ENCODE measurements at places on chromosomes 7 and 10.
A peak's percentile ranks its signal among the peaks of the same experiment; 100 is the strongest.

DNA sequence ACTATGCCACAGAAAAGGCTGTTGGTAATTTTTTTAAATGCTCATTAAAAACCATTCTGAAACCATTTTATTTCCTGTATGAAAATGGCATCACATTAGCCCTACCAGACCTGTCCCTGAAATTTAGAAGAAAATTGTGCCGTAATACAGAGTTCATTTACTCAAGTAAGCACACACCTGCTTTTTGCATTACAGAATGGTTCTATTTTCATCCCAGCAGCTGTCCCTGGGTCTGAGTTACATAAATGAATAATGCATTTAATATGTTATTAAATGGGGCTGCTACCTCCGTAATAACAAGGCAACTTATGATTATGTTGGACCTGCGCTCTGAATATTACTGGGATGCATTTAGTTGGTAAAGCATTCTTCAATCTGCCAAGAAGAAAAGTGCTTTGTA is 508.9 kb downstream of the SORCS1 start:
- no peak for DNase-seq

DNA sequence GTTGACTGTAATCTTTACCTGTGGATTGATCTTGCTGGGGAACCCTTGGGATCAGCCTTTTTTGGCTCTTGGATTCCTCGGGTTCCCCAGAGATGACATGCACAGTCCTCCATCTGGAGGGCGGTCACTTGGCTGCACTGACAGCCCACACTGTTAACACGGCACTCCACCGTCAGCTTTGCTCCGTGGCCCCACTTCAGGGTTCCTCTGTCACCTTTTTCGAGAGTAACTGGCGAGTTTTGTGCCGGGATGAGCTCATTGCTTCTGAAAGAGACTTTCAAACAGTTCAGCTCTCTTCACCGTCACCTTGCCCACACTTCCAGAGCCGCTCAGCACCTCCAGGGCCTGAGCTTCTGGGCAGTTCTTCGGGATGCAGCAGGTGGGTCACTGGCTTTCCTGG is 42.4 kb downstream of the PROSER2 start:
- DNase-seq = no peak

DNA sequence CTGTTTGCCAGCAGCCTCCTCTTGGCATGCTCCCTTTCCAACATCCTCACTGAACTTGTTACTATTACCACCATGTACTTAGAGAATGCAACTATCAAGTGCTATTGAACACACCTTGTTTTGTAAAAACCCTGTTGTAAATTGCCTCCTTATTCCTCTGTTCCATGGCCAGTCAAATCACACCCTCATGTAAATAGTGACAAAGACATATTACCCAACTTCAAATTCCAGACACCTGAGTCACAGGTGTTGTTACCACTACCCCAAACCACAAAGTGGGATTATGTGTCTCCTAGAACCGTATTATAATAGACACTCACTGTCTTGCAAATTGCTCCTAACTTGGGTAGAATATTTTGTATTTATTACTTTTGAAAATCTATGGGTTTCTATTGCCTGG is 263.2 kb upstream of the C7orf33 start:
- DNase-seq = peak; percentile 83

- peak; percentile 72 for DNase-seq
Measured at GRCh38 chr7:51067757-51068156, 248.9 kb downstream of the COBL start.

GRCh38 chr10:18333621-18334020 is 193.4 kb downstream of the CACNB2 start:
- DNase-seq = no peak

DNA sequence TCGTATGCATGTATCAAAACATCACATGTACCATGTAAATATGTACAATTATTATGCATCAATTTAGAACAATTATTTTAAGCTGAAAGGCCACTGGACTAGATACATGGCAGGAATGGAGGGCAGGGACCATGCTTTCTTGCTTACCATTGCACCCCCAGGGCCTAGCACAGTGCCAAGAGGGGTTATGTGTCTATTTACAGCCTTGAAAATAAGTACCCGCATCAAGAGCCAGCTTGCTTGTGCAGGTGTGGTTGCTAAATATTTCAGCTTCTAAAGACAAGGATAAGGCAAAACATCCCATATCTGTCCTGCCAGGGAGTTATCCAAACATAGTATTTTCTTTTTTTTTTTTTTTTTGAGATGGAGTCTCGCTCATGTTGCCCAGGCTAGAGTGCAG is 14.7 kb upstream of the OAT start:
- DNase-seq = no peak

DNA sequence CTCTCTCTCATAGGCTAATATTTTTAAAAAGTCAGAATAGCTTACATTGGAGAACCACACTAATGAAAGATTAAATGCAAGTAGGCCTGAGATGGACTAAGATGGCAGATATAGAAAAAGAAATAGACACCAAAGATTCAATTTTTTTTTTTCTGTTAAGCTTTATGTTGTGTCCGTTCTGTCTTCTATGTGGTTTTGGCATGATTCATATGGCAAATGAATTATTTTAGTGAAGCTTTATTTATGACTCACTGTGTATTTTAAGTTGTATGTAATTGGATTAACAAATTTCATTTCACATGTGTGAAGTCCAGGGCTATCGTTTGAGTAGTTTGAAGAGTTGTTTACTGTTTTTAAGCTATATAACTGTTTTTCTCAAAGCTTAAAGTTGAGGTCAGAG is 214.8 kb downstream of the CAMK1D start:
- DNase-seq = no peak

- no peak for DNase-seq
Measured at GRCh38 chr10:65751896-65752295, 1173.9 kb upstream of the LRRTM3 start.

GRCh38 chr10:123568751-123569150 is 97.4 kb upstream of the GPR26 start:
- no peak for DNase-seq

DNA sequence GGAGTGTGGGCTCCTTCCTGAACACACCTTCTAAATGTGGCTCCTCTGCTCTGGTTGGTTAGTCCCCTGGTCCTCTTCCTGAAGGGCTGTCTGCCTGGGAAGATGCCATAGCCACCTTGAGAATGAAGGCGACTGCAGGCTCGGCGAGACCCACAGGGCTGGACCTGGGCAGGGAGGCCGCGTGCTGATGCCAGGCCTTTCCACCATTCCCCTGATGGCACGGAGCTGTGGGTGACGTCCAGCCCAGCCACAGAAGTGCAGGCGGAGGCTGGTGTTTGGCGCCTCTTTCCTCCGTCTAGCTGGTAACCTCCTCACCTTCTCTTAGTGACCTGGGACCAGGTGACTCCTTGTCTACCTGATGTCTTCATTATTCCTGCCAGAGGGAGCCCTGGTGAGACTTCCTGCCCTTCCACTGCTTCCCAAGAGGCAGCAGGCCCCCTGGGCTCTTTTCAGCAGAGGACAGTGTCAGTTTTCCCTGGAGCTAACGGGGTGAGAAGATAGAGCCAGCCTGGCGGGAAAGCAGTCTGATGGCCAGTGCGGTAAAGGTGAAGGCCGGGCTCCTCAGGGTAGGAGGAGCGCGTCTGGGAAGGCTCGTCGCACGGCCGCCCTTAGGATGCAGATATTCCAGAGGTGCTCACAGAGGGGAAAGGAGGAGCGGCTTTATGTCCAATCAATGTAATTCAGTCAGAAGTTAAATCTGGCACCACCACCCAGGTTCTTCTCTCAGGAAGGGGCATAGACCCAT is 34.9 kb downstream of the GBX1 start:
- no peak for DNase-seq

GRCh38 chr10:86106616-86107015 is 260.0 kb downstream of the GRID1 start:
- DNase-seq = no peak

GRCh38 chr10:130739016-130739756 is 572.3 kb downstream of the TCERG1L start:
- DNase-seq = no peak

- no peak for DNase-seq
Measured at GRCh38 chr10:49176310-49177268, 11.6 kb downstream of the TMEM273 start.

DNA sequence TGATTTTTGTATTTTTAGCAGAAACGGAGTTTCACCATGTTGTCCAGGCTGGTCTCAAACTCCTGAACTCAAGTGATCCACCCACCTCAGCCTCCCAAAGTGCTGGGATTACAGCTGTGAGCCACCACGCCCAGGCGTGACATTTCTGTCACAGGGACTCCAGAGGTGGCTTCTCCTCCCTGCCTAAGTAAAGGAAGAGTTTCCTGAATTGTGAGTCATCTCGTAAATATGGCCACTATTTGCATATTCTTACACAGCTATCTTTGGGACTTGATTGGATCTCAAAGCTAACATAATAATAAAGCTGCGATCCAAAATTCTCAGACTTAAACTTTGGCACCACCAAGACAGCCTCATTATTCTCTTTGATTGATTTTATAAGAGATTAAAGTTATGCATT is 50.1 kb downstream of the ADARB2 start:
- no peak for DNase-seq

DNA sequence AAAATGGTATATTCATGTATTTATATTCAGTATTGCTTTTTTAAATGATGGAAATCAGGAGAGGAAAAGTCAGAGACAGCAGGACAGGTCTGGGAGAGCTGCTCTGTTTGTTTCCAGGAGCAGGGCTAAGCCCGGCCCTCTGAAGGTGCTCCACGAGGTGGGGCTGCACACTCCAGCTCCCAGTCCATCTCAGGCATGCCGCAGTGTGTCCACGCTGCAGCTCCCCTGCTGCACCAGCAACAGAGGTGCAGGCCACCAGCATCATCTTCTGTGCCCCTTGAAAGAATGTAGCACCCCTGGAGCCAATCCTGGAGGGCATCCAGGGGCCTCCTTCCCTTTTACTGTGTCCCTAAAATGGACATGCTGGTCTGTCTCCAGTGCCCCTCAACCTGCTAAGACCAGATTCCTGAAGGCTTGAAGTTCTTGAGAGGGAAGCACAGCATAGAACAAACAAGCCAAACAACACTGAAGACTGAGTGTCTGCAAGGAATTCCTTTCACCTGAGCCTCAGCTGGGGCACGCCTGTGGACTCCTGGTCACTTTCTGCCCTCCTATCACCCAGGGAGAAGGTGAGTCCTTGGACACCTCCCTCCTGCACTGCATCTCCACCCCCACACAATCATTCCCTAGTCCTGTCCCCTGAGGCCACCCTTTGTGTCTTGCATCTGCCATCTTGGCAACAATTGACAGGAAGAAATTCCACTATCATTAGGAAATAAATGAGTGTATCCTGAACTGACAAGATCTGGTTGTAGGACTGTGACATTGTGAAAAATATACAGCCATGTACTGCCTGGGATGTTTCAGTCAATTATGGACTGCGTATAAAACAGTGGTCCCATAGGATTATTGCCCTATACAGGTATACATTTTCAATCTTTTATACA is 100.5 kb downstream of the CXCL12 start:
- DNase-seq = no peak

- peak; percentile 79 for DNase-seq
Measured at GRCh38 chr7:5428478-5429252, 5.0 kb upstream of the TNRC18 start.

- no peak for DNase-seq
Measured at GRCh38 chr7:24582166-24582565, 8.9 kb downstream of the PALS2 start.

GRCh38 chr10:86752311-86752710 is 4.1 kb upstream of the BMPR1A start:
- no peak for DNase-seq

DNA sequence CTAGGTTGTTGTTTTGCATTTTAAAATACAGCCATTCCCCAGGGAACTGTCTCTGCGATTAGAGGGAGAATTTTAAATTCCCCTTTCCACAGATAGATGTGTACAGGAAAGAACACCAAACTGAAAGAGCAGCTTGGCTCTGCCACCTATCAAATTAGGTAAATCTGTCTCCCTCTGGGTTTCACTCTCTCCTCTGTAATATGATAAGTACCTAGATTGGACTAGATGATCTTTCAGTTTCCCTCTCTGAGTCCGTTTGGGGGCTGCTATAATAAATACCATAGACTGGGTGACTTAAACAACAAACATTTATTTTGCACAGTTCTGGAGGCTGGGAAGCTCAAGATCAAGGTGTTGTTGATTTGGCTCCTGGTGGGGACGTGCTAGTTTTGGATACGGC is 186.0 kb downstream of the KIF20B start:
- no peak for DNase-seq

Measured in LoVo (cell line).